Psoas muscle (tissue), 8 donors: ENCODE measurements at places on chromosomes 1 and 21. TPM values are rescaled to one million over a fixed set of nuclear protein-coding genes. Genes with fewer than 3 reads are reported as not detected.

DNA sequence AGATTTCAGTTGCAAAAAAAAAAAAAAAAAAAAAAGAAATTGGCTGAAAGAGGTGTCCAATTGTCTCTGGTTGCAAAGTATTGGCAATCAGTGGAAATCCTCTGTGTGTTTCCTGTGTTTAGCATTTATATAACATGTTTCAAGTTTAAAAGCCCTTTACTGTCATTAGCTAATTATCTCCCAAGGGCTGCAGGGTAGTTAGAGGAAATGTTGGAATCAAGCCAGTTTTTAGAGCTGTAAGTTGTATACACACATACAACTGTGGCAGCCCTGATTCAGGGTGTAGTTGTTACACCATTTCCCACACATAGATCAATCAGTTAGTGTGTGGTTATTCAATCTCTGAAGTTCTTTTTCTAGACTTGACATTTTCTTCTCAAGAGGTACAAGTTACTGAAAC lies 8.9 kb upstream of the ZNF326 start:
- no peak overlapping the region for H3K27ac ChIP-seq
- no peaks in the 10 kb centered on the region for H3K27me3 ChIP-seq
- no peak overlapping the region for H3K4me3 ChIP-seq

GRCh38 chr1:220957233-220957605 lies 78.0 kb downstream of the HLX start:
- no peak overlapping the region for H3K27ac ChIP-seq
- DNase-seq, result no peak
- H3K36me3 ChIP-seq, result no peaks in the 10 kb centered on the region
- no peaks in the 10 kb centered on the region for H3K27me3 ChIP-seq

- no peak overlapping the region for H3K27ac ChIP-seq
- H3K36me3 ChIP-seq, result peaks cover 61% of the 10 kb centered on the region
- no peaks in the 10 kb centered on the region for H3K27me3 ChIP-seq
- DNase-seq, result no peak
Observed at GRCh38 chr1:223810586-223810985, 35.2 kb downstream of the TP53BP2 start.

GRCh38 chr1:100152271-100152670 lies 19.3 kb downstream of the TRMT13 start:
- no peak overlapping the region for H3K4me3 ChIP-seq
- no peaks in the 10 kb centered on the region for H3K27me3 ChIP-seq
- no peaks in the 10 kb centered on the region for H3K4me1 ChIP-seq
- DNase-seq, result no peak

- no peak overlapping the region for H3K4me3 ChIP-seq
- no peaks in the 10 kb centered on the region for H3K27me3 ChIP-seq
- no peaks in the 10 kb centered on the region for H3K36me3 ChIP-seq
- peaks cover 61% of the 10 kb centered on the region for H3K4me1 ChIP-seq
- peak overlapping the region; percentile 81 for H3K27ac ChIP-seq
Observed at GRCh38 chr1:67465375-67465774, 35.2 kb upstream of the SERBP1 start.

The KIAA0319L gene
- 32.0 TPM for total RNA-seq
